Stimulated activated CD4-positive, alpha-beta T cell treated with anti-CD3 and anti-CD28 coated beads, TNF-alpha, amount 100 ng/mL, for 1 hour (primary cell): ENCODE measurements at places on chromosomes 5 and 9.

DNA sequence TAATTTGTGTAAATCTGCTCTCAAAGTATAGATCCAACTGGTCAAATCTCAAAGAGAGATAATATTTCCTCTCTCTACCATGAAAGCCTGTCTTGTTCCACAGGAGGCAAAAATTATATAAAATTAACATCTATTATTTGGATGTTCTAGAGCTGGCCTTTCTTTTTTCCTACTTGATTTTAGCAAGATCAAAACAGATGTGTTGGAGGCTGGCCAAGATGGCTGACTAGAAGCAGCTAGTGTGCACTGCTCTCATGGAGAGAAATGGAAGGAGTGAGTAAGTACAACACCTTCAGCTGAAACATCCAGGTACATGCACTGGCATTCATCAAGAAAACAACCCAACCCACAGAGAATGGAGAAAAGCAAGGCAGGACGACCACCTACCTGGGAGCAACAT lies 298.6 kb upstream of the SLC24A2 start:
- DNase-seq = no peak

DNA sequence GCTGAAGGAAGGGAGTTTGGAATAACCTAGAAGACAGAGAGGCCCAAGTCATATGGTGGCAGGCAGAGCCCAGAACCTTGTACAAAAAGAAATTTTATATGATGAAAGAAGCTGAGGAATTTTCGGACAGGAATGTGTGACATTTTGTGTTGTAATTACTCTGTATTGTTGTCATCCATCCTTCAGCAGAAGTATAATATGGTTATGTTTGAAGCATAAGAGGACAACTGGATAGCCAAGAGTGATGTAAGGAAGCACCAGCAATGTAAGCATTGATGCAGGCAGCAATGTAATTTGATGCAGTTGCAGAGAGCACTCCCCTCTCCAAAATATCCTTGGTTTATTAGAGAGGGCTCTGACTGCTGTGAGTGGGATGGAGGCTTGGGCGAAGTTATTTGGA lies 19.1 kb upstream of the SNX2 start:
- no peak for DNase-seq

DNA sequence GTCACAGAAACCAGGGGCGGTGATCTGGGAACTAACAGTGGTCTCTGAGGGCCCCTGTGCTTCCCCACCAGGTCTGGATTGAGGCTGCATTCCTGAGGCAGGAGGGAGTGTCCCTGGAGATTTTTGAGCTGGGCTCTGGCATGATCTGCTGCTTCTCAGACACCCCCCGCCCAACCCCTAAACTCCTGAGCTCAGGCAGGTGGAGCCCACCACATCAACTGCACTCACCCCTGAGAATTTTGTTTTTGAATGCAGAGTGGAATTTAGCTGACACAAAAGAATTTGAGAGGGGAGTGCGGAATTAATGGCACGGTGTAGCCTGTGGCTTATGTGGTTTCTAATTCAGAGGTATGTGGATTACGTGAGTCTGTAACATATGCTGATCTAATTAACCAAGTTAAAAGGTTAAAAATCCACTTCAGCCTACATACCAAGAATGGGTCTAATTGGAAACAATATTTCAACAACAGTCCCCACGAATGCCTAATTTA lies 23.9 kb upstream of the CTSL start:
- no peak for DNase-seq

DNA sequence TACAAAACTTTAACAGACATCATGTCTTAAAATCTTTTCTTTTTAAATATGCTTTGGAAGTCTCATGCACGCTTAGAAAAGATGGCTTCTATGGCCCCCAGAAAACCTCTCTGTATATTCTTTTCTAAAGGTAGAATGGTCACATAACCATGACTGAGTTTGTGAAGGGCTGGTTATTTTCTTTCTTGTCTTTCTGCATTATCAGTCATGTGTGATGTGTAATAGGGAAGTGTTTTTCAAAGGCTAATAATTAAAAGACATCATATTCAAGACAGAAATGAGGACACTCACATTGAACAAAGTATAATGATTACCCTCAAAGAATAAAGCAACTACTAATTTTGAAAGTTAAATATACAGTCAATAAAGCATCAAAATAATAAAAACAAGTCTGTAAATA lies 253.4 kb downstream of the TRPM3 start:
- DNase-seq = no peak

GRCh38 chr5:62948301-62948700 lies 369.7 kb downstream of the LRRC70 start:
- DNase-seq = no peak

DNA sequence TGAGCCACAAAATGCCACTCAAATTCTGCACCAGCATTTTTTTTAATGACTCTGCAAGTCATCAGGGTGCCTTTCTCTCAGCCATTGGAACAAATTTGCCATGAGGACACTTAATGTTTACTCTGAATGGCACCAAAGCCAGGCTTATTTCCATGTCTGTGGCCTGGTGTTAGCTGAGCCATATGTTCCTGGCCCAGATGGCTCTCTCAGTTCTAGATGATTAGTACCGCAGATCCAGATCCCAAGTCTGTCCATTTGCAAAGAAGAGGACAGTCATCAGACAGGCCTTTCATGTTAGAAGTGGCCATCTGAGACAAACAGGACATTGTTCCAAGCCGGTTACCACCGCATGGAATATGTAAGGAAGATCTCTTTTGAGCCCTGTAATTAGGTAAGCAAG lies 70.3 kb downstream of the INSYN2B start:
- DNase-seq = no peak

DNA sequence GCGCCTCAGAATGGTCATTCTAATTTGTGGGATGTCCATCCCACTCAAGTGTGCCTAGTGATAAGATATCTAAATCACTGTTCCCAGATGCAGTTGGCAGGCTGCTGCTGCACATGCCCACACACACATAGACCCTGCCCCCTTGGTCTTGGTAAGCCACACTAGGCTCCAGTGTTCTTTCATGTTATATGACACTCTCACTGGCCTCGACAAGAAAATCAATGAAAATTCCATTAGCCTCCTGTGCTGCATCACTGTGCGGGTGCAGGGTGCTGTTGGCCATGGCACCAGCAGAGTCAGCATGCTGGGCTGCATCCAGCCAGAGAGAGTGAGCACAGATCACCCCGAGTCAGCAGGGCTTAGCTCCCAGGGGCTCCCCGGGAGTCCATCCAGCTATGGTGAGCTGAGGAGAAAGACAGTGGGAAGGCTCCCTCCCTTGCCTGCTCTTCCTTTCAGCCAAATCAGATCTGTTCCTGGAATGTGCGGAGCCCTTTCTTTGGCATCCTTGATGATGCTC lies 59.9 kb downstream of the ABLIM3 start:
- DNase-seq = no peak

- no peak for DNase-seq
These were observed 77.9 kb downstream of the NDFIP1 start for GRCh38 chr5:142186514-142186856.

DNA sequence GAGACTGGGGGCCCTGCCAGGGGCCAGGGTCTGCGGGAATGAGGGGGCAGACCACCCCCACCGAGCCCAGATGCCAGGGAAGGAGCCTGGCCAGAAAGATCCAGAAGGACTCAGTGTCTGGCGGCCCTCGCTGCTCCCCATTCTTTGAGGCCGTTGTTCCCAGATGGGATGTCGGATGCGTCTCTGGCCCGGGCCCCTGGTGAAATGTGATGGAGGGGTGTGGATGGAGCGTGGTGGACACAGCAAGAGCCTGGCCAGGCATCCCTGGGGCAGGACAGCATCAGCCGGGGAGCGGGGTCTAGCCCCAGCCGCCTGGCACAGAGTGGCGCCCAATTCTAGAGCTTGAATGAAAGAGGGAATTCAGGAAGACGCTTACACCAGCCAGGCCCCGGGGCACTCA lies 46.2 kb upstream of the NKD2 start:
- no peak for DNase-seq

- no peak for DNase-seq
These were observed 40.5 kb downstream of the DAB2IP start for GRCh38 chr9:121691890-121692289.

DNA sequence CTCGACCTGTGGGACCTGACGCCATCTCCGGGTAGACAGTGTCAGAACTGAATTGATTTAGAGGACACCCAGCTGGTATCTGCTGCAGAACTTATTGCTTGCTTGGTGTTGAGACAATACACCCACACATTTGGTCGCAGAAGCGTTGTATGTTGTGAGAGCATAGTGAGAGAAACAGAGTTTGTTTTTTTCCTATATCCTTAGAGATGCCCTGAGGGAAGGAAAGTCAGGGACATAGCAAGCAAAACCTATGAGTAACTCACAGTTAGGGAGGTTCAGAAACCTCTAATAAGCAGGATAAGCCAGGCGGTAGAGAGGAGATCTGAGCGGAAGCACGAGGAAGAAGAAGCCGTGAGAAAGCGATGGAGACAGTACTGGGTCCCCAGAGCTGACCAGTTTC lies 59.8 kb downstream of the PTCD2 start:
- DNase-seq = no peak

GRCh38 chr9:93303806-93304573 lies 120.1 kb downstream of the WNK2 start:
- no peak for DNase-seq

GRCh38 chr5:174045470-174046025 lies at the start of gene NSG2:
NSG2 (plus strand) TSS chr5:174045706; CDS start chr5:174046756, 1,050 bp downstream.
- DNase-seq = no peak

- DNase-seq = no peak
These were observed 810.2 kb downstream of the EFNA5 start for GRCh38 chr5:106860398-106861044.

GRCh38 chr9:87180361-87180760 lies 233.1 kb upstream of the GAS1 start:
- no peak for DNase-seq

GRCh38 chr9:37926737-37927118 lies 22.8 kb upstream of the SLC25A51 start:
- no peak for DNase-seq

- DNase-seq = no peak
These were observed 24.3 kb upstream of the PTGES start for GRCh38 chr9:129776938-129777768.

DNA sequence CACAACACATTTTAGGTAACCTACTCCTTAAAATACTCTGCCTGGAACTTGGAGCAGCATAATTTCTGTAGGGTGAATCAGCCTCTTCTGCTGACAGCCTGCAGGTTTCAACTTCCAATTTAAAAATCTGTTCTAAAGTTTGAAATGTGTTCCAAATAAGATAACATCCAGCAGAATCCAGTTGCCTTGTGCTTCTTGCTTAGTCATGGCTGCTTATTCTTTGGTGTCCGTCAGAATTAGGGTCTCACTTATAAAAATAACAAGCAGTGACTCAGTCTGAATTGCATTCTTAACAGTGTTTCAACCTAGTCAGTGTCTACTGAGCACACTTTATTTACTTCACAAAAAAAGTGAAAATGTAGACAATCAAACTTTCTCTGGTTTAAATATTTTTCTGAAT lies 3.7 kb downstream of the CDH6 start:
- no peak for DNase-seq

DNA sequence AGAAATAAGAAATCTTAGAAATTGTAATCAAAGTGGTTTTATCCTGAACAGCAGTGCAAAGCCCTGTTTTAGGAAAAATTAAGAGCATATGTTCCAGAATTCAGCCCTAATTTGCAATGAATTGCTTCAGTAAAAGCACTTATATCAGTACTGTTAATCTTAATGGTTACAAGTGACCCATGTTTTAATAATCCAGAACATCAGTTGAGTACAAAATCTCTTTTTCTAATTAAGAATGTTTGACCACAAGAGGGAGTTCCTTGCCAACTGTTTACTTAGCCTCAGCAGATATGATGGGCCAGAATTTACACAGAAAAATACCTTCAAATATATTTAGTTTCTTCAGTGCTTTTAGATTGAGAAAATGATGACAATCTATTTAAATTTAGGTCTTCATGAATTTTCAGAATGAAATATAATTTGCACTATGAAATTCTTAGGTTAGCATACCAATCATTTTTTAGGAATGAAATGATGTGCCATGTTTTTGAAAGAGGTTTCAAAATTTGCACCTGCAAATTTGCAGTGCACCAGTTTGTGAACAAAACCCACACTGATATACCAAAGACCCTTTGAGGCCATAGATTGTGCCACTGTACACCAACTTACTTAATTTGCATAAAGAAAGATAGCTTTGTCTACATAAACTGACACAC lies 926.3 kb upstream of the ARRDC3 start:
- no peak for DNase-seq

DNA sequence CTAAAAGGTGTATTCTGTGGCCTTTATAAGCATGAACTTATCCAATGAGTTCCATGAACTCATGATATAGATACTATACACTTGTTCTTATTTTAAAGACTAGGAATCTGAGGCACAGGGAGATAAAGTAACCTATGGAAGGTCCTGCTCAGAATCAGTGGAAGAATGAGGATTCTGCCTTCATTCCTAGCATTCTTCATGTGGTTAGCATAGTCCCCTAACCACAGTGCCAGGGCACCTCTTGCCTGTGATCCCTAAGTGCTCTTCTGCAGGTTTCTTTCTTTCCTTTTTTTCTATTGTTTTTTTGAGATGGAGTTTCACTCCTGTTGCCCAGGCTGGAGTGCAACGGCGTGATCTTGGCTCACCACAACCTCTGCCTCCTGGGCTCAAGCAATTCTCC lies 174.1 kb downstream of the C9orf152 start:
- no peak for DNase-seq

DNA sequence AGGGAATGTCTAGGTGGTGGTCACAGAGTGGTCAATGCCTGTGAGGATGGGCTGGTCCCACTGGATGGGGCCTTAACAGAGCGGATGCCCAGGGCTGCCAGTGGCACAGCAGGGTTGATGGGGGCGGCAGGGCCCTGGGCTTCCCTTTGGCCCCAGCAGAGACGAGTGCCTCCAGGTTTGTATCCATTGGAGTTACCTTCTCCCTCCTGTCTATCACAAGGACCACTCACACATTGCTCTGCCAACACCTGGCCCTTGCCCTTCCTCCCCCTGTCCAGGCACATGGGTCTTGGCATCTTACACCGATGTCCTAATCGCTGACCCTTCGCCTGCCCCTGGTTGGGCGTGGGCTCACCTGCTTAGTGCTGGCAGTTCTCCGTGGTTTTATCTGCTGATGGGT lies 26.2 kb upstream of the IRX4 start:
- DNase-seq = no peak
